ENCODE measurements at places on chromosomes 13 and 19.
A peak's percentile ranks its signal among the peaks of the same experiment; 100 is the strongest.

DNA sequence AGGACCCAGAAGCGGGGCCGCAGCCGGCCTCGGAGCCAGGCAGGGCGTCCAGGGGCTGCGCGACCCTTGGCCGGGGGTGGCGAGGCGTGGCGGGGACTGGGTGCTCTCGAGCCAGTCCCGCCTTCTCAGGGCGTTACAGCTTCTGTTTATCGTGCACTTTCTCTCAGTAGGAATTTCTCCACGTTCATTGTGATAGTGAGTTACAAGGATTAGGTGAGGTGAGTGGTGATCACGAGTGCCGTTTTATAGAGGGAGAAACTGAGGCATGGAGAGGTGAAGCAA lies 600 bp downstream of the AP1M1 start:
- no peak for DNase-seq

DNA sequence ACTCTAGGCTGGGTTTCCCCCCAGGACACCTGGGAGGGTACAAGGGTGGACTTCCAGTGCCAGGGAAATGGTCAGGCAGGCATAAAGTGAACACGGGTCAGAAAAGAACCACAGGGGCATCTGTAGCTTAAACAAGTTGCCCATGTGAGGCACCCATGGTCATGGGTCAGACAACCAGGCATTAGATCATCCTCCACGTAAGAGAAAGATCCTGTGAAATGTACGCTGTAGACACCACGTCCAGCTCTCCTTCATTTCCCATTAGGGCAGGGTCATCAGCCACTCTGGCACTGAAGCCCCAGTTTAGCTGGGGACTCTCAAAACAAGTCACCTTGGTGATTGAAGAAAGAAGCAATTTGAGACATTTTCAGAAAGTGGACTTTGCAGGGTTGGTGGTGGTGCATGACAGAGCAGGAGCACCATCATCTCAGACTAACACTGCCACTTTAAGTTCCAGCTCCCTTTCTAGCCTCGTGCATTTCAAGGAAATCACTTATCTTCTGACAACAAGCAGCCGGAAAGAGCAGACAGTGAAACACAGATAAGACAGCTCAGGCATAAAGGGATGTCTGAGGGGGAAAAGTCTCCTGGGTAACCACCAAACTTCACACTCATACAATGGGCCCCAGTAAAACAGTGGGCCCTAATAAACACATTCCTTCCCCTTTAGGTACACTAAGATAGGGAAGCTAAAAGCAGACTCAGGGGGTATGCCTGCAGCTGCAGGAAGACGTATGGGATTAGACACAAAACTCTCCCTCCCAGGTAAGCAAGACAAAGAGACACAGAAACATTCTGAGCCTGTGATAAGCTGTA lies 16.1 kb upstream of the SIGLEC6 start:
- no peak for DNase-seq

GRCh38 chr19:7681340-7682174 lies 924 bp downstream of the TRAPPC5 start:
- peak; percentile 87 for DNase-seq

DNA sequence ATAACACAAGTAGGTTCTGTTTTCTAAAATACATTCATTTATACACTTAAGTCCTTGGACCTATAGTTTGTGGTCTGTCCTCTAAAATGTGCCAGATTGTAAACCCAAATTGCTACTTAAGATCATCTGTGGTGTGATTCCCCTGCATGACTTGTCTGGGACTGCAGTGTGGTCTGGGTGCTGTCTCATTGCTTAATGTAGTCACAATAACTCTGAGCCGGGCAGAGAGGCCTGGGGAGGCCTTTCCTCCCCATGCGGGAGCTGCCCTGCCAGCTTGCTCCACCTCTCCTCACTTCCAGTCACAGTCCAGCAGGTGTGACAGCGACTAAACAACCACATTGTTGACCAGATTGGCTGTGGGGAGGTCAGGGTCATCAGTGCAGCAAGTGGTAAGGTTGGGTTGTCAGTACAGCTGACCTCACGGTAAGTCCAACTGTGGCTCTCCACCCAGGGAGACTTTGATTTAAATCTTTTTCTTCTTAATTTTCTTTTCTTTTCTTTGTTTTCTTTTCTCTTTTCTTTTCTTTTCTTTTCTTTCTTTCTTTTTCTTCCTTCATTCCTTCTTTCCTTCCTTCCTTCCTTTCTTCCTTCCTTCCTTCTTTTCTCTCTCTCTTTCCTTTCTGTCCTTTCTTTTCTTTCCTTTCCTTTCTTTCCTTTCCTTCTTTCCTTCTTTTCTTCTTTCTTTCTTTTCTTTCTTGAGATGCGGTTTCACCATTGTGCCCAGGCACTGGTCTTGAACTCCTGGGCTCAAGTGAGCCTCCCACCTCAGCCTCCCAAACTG lies 4.4 kb upstream of the TUBA3C start:
- no peak for DNase-seq

GRCh38 chr13:99103536-99103935 lies 97.1 kb upstream of the UBAC2 start:
- no peak for DNase-seq

DNA sequence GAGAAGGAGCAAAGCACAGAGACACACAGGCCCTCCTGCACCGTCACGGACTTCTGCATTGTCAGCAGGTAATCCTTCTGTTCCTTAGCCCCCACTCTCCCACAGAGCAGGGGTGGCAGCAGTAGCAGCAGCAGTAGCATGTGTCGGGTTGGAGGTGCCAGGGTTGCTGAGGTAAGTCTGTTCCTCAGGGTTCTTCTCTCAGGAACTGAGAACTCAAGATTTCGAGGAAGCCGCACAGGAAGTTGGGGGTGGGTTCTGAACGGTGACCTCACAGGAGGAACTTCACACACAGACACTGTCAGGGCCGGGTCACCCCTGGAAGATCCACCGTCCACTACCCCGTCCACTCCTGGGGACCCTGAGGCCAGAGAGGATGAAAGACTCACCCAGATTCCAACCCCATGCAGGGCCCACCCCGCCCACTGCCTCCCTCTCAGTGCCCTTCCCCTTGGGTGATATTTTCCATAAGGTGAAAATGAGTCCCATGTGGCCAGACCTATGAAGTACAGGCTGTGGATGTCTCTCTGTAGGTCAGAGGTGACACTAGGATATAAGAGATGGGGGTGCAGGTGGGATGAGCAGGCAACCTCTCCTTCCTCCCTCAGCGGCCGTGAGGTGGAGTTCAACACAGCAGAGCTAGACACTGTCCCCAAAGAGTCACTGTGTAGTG lies at the start of gene SIGLEC12:
Gene SIGLEC12, minus strand, starts transcription at position 207 of the 670 bp plus-strand sequence. Its CDS starts 67 bp downstream, at position 140.
- peak; percentile 59 for DNase-seq

GRCh38 chr19:40244579-40245317 lies 18.3 kb upstream of the CCNP start:
- DNase-seq: peak; percentile 34

DNA sequence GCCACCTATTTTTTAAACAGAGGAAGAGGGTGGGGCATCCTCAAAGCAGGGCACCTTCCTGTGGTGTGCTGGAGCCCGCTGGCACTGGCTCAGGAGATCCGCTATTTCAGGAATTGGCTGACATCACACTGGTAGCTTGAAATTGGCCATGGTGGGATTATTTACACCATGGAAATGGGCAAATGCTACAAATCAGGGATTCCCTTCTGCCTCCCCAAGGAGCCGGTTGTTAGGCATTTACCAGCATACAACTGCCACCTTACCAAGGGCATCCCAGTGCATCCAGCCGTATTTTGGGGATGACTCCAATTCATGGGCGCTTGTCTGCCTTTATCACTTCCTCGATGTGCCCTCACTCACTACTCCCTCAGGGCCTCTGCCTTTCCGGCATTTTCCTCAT lies 14.2 kb downstream of the HRC start:
- DNase-seq: no peak

DNA sequence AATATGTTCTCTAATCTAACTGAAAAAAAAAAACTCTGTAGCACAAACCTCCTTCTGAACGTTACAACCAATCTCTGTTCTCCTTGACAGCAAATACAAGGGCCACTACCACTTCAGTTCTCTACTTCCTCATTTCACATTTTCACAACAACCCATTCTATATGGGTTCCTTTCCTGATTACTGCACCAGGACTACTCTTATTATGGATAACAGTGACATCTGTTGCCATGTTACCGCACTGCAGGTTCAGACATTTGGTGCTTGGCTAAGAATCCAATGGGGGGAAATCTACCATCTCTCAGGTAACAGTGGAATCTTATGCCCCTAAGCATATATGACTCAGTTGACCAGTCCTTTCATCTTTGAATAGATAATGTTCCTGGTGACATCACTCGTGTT lies 11.6 kb upstream of the FPR3 start:
- no peak for DNase-seq

- no peak for DNase-seq
Observed at GRCh38 chr13:65889368-65889767, 1340.8 kb downstream of the PCDH9 start.

GRCh38 chr13:26050568-26051230 lies 1.1 kb downstream of the SHISA2 start:
- DNase-seq: peak; percentile 45

GRCh38 chr13:55067946-55068345 lies 2039.3 kb downstream of the OLFM4 start:
- DNase-seq: no peak

Data from Right ventricle myocardium superior (tissue), 1 donor.